ENCODE measurements at places on chromosomes 3 and 15.

- no peak for DNase-seq
Observed at GRCh38 chr3:23519314-23520208, 286.2 kb upstream of the UBE2E1 start.

DNA sequence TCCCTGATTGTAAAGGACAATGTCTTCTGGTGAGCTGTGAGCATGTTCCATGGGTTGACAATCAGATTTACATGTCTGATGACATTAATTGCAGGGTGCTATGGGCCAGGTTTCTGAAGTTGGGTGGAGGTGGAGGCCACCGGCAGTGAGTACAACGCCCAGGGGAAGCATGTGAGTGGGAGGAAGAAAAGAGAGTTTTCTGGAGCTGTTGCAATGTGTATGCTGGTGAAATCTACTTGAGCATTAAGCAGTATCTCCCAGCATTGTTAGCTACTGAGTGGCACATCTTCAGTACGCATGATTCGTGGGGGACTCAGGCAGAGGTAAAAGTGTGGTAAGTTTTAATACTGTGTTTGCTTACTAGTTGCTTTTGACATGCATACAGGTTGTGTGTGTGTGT is 26.6 kb downstream of the TMEM45A start:
- no peak for DNase-seq

GRCh38 chr3:103056542-103056941 is 621.7 kb downstream of the ZPLD1 start:
- no peak for DNase-seq

DNA sequence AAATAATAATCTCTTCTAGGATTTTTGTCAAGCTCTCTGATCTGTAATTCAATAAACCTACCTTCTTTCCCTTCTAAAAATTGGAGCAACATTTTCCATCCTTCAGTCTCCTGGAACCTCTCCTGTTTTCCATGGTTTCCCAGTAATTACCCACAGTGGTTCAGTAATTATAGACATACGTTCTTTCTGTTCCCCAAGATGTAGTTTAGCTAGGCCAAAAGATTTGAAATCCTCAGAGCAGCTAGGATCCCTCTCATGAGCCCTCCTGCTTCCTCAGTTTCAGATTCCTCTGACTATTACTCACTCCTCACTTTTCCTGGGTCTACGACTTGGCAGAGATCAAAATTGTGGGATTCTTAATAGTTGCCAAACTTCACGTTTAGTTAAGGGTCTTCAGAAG is 76.9 kb upstream of the IGSF10 start:
- no peak for DNase-seq

DNA sequence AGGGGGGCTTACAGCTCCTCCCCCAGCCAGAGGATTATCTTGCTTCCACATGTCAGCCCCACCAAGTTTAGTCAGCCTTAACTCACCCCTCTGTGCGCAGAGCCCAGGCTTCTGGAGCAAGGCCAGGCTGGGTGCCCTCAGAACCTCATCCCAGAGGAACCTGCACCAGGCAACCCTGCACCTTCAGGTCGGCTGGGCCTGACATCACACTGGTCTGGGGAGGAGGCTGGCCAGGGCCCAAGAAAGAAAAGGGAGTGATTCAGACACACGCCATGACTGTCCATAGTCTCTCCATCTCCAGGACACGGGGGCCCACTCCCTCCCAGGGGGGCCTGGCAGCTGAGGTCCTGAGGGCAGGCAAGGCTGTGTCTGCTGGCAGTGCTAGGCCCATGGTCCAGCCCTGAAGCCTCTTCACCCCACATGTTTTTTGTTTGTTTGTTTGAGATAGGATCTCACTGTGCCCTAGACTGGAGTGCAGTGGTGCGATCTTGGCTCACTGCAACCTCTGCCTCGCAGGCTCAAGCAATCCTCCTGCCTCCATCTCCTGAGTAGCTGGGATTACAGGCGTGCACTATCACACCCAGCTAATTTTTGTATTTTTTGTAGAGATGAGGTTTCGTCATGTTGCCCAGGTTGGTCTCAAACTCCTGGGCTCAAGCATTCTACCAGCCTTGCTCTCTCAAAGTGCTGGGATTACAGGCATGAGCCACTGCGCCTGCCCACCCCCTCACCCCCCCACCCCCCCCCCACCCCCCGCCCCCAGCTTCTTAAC is 11.1 kb downstream of the TNK2 start:
- no peak for DNase-seq

DNA sequence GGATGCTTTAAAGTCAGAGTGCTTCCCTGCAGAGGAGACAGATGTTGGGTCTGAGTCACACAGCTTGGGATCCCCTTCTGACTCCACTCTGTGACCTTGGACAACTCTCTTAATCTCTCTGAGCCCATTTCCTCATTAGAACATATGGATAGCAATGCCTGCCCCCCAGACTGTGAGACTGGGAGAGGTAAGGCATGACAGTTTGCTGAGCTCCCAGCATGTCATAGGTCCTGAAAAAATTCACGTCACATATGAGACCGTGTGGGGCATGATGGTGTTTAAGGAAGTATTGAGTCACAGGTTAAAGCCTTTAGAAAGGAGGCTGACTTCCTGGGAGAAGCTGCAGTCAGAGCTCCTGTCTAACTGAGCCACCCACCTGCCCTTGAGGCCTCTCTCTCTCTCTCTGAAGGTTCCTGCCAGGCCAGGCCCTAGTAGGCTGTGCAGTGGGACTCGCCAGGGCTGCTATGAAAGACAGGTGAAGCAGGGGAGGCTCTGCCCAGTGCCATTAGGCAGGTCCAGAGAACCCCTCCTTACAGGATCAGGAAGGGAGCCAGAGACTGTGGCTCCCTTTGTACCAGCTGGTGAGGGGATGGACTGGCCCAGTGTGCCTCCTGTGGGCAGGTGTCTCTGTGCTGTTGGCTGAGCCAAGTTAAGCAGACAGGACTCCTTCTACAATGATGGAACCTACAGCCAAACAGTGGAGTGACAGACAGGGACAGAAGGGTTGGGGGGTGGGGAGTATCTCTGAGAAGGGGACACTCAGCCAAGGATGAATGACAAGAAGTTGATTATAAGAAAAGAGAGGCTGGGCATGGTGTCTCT is 19.5 kb upstream of the DOCK3 start:
- no peak for DNase-seq

All from CD8-positive, alpha-beta T cell (primary cell).